Activated T-helper 1 cell treated with anti-CD3 and anti-CD28 coated beads, Interleukin-2, amount 50 U/mL, for 16 hours (primary cell): ENCODE measurements at places on chromosomes 2 and 18.

- no peak for DNase-seq
These were observed 141.1 kb upstream of the ETAA1 start for GRCh38 chr2:67255933-67256615.

GRCh38 chr18:61957801-61958516 is 65.2 kb upstream of the RNF152 start:
- no peak for DNase-seq

DNA sequence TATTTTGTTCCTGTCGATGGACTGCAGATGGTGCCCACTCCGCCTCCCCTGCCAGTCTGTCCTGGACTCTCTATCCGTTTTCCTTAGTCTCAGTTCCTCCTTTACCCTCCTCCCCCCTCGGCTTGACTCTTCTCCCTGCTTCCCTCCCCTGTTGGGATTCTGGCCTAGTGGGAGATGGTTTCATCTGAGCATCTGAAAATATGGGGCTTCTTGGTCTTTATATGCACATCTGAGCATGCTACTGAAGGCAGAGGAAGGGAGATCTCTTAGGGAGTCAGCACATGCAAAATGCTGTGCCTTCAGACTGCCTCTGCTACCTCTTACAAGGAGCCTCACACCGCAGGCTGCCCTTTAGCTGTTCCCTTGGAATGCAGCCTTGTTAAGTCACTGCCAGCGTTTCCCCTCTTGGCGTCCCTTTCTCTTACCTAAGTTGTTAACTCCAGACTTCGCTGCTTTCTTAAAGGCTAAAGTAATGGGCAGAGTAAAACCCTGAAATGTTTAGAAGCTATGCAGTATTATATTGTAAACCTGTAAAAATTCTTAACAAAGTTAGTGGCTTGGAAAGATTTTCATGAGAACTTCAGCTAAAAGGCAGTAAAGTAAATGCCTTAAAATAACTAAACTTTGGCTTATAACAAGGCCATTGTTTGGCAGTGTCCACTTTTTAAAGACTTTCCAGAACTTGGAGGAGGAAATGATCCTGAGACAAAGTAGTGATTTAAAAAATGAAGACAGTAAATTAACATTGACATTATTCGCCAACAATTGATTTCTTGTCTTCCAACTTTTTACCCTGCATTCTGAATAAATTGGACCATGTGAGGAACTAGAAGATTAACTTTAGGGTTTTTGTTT is 49.8 kb downstream of the LDLRAD4 start:
- DNase-seq = no peak

DNA sequence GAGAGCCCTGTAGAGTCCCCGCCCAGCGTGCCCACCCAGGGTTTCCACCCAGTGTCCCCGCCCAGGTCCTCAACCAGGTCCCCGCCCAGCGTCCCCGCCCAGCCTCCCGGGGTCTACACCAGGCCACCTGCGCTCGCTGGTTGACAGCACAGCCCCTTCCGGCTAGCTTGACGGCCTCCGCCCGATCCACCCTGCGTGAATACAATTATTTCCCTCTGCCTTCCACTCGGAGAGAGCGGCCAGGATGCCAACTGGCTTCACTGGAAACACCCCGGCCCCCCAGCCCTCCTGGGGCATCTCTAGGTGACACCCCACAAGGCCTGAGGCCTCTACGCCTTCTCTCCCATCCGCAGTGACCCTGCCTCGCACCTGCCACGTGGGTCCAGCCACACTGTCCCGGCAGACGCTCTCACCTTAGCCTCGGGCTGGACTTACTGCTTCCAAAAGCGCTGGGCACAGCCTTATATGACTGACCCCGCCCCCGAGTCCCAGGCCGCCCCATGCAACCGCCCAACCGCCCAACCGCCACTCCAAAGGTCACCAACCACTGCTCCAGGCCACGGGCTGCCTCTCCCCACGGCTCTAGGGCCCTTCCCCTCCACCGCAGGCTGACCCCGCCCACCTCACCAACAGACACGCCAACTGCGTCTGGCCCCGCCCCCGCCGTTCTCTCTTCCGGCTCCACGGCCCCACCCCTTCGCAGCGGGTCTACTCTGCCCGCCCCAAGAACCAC is 188.1 kb downstream of the LAMA1 start:
- DNase-seq = no peak

DNA sequence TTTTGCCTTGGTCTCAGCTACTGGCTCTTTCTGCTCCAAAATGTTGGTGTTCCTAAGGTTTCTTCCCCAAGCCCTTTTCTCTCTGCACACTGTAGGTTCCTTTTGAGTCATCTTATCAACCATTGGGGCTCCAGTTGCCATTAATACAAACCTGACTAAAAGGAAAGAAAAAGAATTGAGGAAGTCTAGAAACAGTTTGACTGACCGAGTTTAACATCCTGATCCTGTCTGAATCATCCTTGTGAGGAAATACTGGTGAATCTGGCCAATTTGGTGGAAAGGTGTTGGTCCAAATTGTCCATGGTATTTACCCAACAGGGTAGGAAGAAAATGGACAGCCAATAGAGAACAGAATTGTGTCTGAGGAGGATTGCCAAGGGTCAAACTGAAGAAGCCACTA is 38.3 kb downstream of the CRYGD start:
- no peak for DNase-seq

DNA sequence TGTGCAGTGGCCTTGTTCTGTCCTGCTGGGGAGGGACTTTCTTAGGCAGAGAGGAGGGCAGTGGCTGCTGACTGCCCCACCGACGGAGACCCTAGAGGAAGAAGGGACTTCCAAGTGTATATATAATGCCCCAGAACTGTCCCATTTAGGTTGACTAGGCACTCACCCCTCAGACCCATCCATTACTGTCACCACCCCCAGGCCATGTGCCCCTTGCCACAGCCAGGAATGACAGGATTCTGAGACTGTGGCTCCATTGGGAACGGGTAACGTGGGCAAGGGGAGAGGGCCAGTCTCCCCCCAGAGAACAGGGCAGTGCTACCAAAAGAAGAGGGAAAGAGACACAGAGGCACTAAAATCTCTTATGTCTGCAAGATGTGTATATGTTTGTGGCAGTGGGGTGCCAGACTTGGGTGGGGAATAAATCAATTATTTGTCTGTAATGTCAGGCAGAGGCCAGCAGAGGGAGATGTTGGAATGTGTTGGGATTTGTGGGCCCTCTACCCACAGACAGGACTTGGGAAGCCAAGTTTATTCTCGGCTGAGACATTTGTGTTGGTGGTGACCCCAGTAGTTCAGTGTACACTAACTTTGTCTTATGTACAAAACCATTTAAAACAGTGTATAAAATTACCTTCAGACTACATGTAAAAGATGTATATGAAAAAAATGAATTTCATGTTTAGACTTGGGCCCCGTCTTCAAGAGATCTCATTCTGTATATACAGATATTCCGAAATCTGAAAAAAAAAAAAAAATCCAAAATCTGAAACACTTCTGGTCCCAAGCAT is 24.0 kb upstream of the TMEM37 start:
- DNase-seq = no peak

DNA sequence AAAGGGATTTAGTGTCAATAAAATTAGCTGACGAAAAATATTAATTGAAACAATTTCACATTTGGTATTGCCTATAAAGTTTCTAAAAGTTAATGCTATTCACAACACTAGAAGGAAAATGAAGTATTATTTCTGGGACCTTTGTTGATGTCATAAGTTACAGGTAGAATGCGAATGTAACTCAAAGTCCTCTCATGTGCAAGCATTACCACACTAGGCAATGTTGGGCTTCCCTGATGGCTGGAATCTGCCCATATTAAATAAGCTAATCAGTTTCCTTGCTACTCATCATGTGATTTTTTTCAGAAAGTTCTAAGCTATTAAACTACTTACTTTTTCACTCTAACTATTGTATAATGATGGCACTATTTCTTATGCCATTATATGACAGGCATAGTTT is 44.6 kb downstream of the COBLL1 start:
- DNase-seq = no peak

- DNase-seq = no peak
These were observed 170.6 kb upstream of the SERPINE2 start for GRCh38 chr2:224209555-224210285.

- no peak for DNase-seq
These were observed 1.5 kb downstream of the SPOPL start for GRCh38 chr2:138503087-138503442.

- no peak for DNase-seq
These were observed 134.0 kb upstream of the LYPD1 start for GRCh38 chr2:132804051-132804450.

- no peak for DNase-seq
These were observed 24.3 kb upstream of the FOSL2 start for GRCh38 chr2:28368357-28368798.

DNA sequence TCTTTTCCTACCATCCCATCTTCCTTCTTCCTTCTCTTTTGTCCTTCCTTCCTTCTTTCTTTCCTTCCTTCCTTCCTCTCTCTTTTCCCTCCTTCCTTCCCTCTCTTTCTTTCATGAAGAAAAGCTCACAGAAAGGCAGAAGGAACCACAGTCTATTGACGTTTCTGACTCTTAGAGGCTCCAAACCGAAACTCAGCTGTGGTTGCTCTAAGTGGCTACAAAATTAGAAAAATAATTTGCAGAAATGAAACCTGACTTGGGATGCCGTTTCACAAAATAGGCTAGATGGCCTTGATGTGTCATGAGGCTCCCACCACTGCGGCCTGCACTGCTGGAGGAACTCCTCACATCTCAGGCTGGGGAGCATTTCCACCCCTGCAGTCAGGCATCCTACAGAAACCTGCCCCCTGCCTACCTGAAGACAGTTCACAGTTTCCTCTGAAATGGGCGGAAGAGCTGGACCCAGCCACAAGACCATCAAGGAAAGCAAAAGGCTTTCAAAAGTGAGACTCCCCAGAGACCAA is 165.6 kb downstream of the SMAD7 start:
- DNase-seq = no peak

DNA sequence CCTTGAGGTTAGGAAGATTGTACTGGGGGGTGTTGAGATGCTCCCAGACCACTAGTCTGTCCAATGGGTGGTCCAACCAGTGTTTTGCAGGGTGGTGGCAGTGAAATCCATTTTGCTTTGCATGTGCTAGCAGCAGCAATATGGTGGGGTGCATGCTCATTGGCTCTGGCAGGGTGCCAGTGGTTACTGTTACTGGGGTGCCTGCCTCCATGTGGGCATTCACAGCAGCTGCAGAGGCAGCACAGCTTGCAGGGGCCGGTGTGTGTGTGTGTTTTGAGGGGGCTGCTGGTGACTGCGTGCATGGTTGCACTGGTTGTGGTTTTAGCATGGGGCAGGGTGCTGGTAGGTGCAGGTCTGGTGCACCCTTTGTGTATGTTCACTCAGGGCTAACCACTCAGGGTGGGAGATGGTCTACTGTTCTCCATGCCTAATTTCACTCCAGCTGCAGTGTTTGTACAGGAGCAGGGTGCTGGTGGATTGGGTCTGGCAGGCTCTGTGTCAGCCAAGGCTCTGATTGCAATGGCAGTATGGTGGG is 265.4 kb downstream of the NUP35 start:
- no peak for DNase-seq

DNA sequence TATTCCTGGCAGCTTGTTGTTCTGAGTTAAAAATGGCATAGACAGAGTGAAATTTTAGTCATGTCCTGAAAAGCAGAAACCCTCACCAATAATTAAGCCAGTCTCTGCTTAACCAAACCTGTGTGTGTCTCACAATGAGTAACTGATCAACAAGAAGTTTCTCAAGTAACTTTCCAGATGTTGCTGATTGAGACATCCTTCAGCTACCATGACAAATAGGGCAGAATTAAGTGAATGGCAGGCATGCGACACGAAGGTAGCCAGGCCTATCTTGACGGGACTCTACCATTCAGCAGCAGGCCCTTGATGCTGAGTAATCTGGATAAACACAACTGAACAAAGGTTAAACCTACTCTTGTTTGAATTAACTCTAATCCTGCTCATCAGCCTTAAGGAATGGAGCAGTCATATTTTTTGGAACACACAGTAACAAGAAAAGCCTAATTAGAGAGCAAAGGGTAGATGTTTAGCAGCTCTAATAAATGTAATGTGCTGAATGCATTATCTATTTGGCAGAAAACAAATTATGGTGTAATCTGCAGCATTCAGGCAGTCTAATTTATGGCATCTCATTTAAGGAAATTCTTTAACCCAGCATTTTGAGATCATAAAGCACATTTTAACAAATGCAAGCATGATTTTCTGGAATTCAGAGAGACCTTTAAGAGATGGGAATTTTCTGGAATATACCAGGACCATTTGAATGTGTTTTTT is 159.5 kb upstream of the EPHA4 start:
- DNase-seq = no peak

GRCh38 chr2:119694845-119695521 is 16.0 kb downstream of the TMEM177 start:
- DNase-seq = no peak

DNA sequence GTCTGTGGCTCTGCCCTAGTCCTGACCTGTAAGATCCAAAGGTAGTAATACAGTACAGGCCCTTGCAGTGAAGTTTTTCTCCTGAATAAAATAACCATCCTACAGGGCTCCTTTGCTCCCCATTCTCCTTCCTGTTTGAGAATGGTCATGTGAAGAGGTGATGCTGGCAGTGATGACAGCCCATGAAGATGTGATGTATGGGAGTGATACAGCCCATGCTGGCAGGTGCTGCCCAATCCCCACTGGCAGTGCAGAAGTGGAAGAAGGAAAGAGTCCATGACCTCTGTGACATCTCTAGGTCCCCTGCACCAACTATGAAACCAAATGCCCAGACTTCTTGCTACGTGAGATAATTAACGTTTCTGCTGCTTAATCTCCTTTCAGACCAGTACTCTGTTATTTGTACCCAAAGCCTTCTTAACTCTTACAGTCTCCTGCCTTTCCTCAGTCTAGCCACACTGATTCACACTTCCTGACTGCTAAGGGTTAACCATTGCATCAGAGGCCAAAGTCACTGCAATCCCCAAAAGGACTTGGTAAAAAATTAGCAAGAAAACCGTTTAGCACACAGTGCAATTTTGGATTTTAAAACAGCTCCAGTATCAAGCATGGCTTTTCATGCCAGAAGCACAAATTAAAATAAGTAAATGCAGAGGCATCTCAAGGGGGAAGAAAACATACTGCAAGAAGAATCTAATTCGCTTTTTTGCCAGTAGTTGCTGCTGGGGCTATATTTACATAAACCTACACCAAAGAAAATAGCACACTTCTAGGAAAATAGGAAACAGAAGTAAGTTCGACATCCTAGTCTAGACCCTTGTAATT is 98.0 kb downstream of the STK39 start:
- no peak for DNase-seq

- no peak for DNase-seq
These were observed 50.6 kb downstream of the TTC32 start for GRCh38 chr2:19851116-19851695.

DNA sequence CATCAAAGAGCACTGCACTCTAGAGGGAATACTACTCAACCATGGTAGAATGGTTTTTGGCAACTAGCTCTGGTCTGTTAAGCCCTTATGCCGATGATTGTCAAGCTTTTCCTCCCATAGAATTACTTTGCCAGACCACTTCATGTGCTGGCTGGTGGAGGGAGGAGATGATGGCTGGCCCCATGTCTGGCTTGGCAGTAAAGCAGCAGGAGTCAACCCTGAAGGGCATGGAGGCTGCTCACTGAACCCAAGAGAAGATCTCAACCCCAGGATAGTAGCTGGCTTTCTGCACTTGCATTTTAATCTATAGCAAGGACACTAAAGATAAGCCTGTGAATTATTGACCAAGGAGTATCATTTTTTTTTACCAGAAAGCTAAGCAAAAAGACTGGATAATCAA is 309.9 kb downstream of the PIEZO2 start:
- DNase-seq = no peak

- DNase-seq = no peak
These were observed 69.6 kb downstream of the ACVR1 start for GRCh38 chr2:157806426-157807077.

GRCh38 chr2:60839126-60839813 is 42.1 kb upstream of the REL start:
- no peak for DNase-seq
